ENCODE measurements at places on chromosomes 2 and 18.
A peak's percentile ranks its signal among the peaks of the same experiment; 100 is the strongest.

DNA sequence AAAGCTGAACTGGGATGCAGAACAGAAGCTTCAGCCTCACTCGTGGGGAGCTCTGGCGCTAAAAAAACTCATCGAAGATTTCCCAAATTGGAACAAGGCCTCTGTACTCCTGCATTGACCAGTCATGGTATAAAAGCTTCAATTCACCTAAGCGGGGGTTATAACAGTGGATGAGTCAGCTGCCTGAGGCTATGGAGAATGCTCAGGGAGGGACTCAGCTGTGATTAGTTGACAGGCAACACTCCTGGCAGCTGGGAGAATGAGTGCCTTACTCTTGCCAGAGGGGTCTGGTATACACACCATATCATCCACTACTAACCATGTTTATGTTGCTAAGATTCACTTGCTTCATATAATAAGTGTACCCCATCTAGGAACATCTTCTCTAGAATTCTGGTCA lies 350.6 kb upstream of the VRK2 start:
- DNase-seq, result no peak

- DNase-seq, result no peak
These were observed 764.6 kb downstream of the TSN start for GRCh38 chr2:122519821-122520611.

- no peak for DNase-seq
These were observed 94.6 kb upstream of the LGALSL start for GRCh38 chr2:64359171-64359891.

DNA sequence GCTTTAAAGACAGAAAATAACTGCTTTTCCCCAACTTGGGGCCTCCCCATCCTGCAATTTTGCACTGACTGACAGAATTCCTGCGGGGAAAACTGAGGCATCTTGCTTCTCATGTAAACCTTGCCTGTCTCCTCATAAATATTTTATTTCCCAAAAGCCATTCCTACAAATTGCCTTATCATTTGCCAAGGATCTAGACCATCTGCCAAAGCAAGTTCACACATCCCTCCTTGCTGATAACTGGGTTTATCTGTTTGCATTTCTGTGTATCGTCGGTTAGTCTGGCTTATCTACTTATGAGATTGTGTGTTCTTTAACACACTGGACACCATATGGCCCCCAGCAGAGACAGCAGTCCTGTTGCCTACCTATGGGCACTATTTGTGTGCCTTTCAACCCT lies 3.0 kb upstream of the CNGA3 start:
- no peak for DNase-seq

GRCh38 chr2:177155631-177156030 lies 57.0 kb upstream of the HNRNPA3 start:
- no peak for DNase-seq

GRCh38 chr2:18356676-18357075 lies 203.8 kb downstream of the RDH14 start:
- no peak for DNase-seq

DNA sequence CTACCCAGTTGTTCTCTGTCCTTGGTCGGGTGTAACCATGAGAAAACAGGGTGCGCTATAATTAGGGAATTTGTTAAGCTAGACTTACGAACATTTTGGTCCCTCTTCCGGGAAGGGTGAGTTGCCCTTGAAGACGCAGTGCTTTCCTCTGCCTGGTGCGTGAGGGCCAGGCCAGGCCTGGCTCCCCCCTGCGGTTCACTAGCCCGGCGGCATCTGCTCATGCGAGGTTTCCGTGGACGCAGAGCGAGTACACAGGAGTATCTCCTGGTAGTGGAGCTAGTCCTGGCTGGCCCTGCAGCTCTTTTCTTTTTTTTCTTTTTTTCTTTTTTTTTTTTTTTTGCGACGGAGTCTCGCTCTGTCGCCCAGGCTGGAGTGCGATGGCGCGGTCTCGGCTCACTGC lies 148.8 kb downstream of the PTGR3 start:
- no peak for DNase-seq

GRCh38 chr2:36058076-36058475 lies 297.5 kb upstream of the CRIM1 start:
- DNase-seq, result no peak

DNA sequence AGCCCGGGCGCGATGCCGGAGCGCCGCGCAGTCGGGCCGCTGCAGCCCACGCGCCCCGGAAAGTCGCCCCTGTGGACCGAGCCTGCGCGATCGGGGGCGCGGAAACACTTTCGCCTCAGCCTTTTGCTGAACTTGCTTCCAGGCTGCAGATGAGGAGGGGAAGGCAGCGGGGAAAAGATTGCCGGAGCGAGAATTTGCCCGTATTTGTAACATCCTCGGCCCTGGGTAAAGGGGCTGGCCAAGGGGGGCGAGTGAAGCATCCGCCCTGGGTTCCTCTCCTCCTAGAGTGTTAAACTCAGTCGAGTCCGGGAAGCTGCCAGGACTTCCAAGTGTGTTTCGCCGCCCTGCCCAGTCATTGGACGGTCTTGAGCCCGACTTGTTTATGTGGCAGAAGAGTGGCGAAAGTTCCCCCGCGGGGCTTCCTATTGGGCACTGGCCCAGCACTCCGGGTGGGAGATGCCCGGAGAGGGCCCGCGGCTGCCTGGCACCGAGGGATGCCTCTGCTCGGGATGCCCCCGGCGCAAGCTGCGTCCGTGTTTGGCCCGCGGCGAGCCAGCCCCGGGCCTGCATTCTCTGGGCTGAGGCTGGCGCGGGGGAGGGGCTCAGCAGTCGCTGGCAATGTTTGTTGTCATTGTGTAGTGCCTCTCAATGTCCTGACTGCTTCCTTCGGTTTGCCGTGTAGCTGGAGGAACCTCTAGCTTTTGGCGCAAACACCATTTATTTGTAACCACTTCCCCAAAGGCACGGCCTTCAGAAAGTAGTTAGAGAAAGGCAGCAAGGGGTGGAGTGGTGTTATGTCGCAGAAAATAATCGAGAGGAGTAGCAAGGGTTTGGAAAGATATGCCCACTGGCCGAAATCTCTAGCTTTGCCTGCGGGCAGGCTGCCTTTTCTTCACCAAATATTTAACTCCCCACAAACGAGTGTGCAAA lies 1.1 kb downstream of the CYBRD1 start:
- DNase-seq, result peak; percentile 90

Measured in globus pallidus (tissue), 1 donor.